ENCODE measurements at places on chromosomes 7 and 10. TPM values are rescaled to one million over a fixed set of nuclear protein-coding genes. Genes with fewer than 3 reads are reported as not detected.

The CASP7 gene
- polyA plus RNA-seq, result 22.9 TPM

The WASHC2A gene
- polyA plus RNA-seq, result 38.1 TPM

The COL1A2 gene
- polyA plus RNA-seq, result 4,875 TPM

The SRRM3 gene
- 0.48 TPM for polyA plus RNA-seq

The SHH gene
- not detected for polyA plus RNA-seq

The SFXN2 gene
- 5.6 TPM for polyA plus RNA-seq

The PNLIPRP3 gene
- not detected for polyA plus RNA-seq

The CALHM1 gene
- not detected for polyA plus RNA-seq

The TMEM213 gene
- not detected for polyA plus RNA-seq

The GNAI1 gene
- 51.6 TPM for polyA plus RNA-seq
